Effector memory CD4-positive, alpha-beta T cell (primary cell): ENCODE measurements at places on chromosomes 5 and 9.
A peak's percentile ranks its signal among the peaks of the same experiment; 100 is the strongest.

DNA sequence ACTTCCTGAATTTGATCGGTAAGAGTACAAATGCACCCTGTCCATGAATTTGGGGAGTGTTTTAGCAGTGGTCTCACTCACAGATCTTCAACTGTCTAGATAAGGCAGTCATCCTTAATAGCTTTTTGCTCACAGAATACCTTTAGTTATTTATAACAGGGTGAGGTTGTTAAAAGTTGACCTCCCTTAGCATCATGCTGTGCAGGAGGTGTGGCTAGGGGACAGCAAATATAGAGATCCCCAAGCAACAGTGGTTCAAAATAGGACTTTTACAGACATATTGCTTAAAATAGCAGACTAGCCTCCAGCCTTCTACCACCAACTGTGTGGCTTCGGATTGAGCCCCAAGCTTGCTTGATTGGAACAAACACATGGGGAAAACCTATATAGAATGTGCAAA is 724.4 kb downstream of the TLE1 start:
- no peak for DNase-seq

DNA sequence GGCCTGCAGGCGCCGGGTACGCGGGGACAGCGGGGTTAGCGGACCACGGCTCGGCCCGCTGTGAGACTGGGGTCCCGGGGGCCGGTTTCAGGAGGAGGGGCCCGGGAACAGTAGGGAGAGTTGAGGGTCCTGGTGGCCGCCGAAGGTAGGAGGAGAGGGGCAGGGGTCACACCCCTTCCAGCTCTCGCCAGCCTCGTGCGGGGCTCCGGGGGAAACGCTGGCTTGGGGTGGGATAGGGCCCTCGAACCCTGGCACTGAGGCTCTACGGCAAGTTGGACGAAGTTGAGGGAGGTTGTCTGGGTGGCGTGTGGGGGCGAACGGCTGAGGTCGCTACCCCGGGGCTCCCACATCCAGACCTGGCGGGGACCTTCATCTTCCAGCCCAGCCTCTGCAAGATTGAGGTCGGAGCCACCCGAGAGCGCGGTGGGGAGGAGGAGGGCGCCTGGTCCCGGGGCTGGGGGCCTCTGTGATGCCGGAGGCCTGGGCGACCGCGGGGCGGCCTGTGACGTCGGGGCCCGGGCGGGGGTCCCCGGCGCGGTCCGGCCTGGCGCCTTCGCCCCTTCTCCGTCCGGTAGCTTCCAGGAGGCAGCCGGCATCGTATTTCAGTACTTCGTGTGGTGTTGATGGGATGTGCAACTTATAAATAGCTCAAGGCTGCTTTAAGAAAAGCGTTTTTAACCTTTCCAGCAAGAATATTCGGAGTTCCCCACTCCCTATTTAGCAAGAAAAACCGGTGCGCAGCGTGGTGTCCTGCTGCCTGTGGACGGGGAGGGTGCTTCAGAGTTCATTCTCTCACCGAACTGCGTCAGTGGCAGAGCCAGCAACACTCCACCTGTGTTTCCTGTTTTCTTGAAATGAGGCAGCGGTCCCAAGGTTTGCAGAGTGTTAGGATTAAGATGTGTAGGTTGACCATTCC is 902 bp downstream of the HABP4 start:
- peak; percentile 29 for DNase-seq

DNA sequence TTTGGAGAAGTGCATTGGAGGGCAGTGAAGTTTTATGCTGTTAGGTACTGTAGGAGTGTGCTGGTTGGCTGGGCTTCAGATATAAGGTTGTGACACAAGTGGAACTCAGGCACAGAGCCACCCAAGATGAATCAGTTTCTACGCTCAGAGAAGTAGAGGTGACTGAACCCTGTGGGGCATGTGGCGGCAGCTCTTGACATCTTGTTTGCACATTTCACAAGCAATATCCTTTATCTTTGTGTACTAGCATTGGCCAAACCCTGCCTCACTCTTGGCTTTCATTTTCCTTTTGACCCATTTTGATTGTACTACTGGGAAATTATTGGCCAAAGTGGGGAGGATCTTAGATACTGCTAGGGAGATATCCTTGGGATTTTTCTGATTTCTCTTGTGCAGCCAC is 110.0 kb downstream of the PSAT1 start:
- no peak for DNase-seq

GRCh38 chr9:129840034-129840433 is 4.8 kb downstream of the USP20 start:
- DNase-seq: no peak

- DNase-seq: no peak
These were observed 10.9 kb downstream of the SMIM3 start for GRCh38 chr5:150789450-150789849.

- DNase-seq: no peak
These were observed 854 bp upstream of the ARL15 start for GRCh38 chr5:54311176-54311677.

GRCh38 chr9:27749838-27750237 is 176.6 kb upstream of the C9orf72 start:
- no peak for DNase-seq

GRCh38 chr5:7902666-7903625 is 34.0 kb downstream of the MTRR start:
- no peak for DNase-seq

DNA sequence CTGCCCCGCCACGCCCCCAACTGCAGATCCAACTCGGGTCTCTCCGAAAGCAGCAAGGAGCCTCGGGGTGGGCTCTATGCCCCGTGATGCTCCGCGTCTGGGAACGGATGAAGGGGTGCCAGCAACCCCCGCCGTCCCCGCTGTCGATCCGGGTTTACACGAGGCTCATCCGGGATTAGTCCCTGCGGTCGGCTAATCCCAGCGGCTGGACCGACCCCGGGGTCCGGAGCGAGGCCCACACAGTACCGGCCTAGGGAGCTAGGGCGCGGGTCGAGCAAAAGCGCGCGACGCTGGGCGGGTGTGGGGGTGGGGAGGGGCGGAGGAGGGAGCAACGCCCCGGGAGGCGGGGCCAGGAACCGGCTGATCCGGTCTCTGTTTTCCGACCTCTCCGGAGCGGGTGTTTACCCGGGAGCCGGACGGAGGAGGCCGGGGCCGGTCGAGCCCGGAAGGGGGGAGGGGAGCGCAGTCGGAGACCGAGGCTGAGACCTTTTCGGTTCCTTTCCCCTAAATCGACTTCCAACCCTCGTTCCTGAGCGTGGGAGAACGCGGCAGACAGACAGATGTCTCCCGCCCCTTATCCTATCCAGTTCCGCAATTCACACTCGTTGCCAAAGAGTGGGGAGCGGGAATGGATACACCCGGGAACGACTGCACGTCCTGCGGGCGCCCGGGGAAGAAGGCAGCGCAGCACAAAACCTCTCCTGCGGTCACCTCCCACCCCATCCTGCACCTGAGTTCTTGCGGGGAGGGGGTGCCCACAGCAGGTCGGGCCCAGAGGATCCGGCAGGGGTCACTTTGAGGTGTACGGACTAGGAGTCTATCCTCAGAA is 28.6 kb downstream of the PCDH1 start:
- DNase-seq: peak; percentile 41

GRCh38 chr5:125043781-125044391 is 297.4 kb upstream of the ZNF608 start:
- DNase-seq: no peak

- DNase-seq: no peak
These were observed 150.4 kb downstream of the GABRB2 start for GRCh38 chr5:161396171-161396570.

DNA sequence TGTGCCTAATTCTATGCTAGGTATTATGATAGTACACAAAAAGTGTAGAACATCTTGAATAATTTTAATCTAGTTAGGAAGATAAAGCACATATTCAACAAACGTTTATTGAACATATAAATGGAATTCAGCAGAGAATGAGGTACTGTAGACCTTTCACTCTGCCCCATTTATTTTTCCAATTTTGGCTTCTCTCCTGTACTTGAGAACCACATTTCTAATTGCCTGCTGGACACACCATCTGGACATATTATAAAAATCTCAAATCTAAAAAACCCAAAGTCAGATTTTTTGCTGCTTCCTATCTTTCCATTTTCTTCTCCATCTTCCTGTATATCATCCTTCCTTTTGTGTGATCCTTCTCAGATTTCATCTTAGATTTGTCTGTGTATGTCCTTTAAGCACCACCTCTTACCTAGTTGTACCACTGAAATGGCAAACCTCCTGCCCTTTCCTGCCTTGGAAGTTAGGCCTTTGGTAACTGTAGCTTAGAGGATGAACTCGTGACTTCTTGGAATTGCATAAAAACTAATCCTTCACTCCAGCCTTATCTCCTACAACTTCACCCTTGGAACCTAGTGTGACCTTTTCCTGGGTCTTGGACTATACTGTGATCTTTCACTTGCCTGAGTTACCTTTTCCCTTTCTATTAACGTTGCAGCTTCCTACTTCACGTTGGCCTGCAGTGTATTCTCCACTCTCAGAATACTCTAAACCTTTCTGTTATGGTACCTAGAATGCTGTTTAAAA is 8.8 kb downstream of the SLC26A2 start:
- no peak for DNase-seq

DNA sequence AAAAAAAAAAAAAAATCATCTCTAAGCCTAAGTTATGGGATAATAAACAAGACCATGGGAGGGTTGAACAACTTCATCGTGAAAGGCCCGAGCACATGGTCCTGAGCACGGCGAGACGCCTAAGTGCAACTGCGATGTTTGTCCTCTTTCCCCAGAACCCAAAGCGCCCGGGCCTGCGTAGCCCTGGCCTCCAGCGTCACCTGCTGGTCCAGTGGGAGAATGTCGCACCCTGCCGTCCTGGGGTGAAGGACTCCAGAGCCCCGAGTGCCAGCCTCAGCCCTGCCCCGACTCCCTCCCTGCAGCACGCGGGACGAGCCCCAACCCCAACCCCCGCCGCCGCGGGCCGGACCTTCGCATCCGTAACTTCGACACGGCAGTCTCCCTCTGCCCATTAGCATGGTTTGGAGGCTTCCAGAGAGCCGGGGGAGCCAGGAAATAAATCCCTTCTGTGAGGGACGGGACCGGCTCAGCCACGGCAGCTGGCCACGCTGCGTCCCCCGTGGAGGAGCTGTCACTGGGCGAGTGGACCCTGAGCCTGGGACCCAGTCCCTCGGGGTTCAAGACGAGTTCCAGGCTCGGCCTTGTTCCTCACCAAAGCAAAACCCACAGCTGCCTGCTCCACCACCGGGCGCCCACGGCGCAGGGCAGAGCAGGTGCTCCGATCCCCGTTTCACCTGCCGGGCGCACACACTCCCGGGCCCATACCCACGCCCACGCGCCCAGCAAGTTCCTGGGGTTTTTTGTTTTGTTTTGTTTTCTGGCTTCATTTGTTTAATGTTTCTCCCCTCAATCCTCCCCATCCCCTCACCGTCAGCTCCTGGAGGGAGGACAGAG is 132.5 kb upstream of the HAND1 start:
- DNase-seq: peak; percentile 3

DNA sequence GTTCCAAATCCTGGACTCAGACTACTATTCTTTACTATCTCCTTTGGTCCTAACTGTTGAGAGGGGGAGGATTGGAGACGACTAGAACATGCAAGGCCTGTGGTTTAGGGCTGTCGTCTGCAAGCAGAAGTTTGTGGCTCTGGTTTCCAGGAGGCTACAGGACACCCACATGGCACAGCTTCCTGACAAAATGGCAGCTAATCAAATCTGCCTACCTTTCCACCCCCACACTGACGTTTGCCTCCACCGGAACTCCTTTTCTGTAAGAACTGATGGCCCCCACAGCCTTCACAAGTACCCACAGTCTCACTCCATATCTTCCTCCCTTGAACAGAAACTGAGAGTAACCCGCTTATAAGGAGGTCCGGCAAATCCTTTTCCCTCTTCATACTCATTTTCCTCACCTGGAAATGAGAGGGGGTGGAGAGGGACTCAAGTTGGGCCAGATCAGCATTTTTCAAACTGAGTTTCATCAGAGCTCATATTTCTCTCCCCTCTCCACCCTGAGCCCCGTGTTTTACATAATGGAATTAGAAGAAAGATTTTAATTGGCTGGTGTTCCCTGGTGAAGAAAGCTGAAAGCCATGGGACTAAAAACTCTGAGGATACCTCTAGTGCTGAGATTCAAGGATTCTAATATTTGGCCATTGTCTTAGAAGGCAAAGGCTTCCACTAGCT is 5.2 kb downstream of the SLC31A2 start:
- no peak for DNase-seq
